ENCODE measurements at places on chromosomes 11 and 22. TPM values are rescaled to one million over a fixed set of nuclear protein-coding genes. Genes with fewer than 3 reads are reported as not detected.

DNA sequence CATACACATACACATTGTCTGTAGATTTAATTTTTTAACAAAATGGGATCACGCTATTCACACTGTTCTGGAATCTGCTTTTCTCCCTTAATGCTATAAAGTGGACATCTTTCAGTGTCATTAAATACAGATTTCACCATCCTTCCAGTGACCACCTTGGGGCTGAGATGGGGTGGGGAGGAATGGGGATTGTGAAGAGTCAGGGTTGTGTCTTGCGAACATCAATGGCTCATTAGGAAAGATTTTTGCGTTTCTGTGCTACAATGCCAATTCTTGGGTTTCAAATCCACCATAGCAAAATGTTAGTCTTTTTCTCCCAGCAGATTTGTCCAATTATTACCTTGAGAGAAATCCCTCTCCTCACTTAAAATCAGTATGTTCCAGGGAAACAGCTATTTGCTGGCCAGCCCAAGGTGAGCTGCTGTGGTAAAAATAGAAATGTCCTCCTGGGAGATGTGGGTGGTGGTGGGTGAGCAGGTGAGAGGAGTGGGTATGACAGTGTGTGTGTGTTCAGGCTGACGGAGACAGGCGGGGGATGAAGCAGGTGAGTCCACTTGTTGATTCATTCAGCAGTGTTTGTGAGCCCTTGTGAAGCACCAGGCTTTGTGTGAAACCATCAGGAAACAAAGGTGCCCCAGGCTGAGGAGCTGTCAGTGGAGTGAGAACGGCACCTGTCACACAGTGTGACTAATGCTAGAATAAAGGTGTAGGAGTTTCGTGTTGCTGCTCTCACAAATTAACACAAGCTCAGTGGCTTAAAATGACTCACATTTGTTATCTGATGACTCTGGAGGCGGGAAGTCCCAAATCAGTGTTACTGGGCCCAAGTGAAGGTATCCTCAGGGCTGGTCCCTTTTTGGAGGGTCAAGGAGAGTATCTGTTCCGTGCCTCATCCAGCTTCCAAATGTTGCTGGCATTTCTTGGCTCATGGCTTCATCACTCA, 1.7 kb upstream of the CBX6 start:
- no peak for DNase-seq

GRCh38 chr11:96257972-96258934, 84.7 kb downstream of the MAML2 start:
- DNase-seq: no peak

The GRAP2 gene
- total RNA-seq: 1.3 TPM

The ART5 gene
- total RNA-seq: 5.8 TPM

The CASP12 gene
- 0.35 TPM for total RNA-seq
